IPS-NIHi11 (cell line): ENCODE measurements at places on chromosomes 2 and 18.

GRCh38 chr18:48517048-48517447, 21.8 kb upstream of the CTIF start:
- no peak for DNase-seq

DNA sequence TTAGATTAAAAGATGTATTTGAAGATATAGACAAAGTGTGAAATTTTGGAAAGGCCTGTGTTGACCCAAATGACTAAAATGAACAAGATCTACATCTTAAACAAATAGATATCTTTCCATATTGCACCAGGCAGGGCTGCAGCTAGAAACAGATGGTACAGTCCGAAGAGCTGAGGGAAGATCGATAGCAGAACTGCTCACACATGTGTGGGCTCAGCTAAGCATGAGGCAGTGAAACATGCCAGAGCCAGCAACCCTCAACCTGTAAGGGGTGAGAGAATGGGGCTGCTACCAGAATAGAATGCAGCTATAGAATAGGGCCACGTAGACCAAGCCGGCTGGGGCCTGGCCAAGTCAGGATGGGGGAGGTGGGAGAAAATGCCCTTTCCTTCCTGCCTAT, 87.8 kb downstream of the SLC5A7 start:
- no peak for DNase-seq

DNA sequence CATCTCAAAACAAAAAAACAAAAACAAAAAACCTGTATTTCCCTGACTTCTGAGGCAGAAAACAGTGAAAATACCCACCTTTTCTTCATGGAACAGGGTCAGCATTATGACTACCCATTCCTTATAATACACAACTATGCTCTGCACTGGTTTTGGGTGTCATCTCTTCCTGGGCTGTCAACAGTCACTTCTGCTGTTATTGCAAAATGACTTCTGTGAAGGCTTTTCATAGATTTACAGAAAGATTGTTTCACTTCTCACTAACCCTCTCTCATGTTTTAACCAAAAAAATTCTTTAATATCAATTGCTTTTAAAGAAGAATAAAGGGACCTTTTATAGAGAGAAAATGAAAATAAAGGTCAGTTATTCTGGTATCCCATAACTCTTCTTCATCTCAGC, 26.5 kb upstream of the PIK3C3 start:
- no peak for DNase-seq

DNA sequence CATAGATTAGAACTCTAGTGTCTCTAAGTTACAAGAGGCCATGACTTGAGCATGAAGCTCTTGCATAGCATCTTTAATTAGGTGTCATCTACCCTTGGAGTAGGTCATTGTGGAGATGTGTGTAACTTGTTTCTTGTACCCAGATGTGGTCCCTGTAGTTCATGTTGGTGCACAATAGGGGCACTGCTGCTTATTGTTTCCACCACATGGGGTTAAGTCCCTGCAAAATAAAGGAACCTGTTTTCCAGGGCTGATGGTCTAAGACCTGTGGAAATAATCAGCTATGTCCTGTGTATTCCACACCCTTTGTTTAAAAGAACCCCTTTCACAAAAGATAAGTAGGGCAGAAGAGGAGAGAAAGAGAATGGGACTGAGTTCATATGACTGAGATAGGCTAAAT, 28.6 kb downstream of the ASXL3 start:
- peak; percentile 12 for DNase-seq

DNA sequence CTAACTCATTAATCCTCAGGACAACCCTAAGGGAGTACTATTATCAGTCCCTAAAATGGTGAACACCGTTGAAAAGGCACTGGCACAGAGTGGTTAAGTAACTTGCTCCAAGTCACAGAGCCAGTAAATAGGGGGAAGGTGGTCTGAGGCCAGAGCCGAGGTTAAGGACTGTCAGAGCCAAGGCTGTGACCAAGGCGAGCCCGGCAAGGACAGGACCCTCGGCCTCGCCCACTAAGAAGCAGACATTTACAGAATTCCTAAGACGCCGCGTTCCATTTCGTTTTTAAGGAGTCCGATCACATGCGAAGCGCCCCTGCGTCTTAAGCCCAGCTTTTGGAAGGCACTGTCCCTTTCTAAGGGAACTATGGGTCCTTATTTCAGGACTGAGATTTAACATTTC, 1.1 kb downstream of the PDIA6 start:
- DNase-seq, result no peak

- no peak for DNase-seq
Measured at GRCh38 chr2:8414946-8415879, 266.6 kb upstream of the ID2 start.

- DNase-seq, result no peak
Measured at GRCh38 chr2:60662781-60663180, 93.3 kb upstream of the PAPOLG start.

DNA sequence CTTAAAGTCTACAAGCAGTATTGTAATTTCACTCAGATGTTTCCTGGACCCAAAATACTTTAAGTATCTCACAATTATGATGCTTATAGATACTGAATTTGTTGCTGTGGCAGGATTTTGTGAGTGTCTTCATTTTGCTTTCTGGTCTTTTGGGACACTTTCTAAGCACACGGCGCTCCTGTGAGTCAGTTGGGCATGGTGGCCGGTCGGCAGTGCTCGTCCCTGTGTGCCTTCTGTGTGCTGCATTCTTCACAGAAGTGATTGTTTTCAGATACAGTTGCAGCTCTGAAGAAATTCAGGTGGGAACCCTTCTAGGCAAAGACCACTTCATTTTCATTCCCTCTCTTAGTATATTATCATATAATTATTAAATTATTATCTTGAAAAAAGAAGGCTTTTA, 273.3 kb downstream of the ZNF407 start:
- no peak for DNase-seq

DNA sequence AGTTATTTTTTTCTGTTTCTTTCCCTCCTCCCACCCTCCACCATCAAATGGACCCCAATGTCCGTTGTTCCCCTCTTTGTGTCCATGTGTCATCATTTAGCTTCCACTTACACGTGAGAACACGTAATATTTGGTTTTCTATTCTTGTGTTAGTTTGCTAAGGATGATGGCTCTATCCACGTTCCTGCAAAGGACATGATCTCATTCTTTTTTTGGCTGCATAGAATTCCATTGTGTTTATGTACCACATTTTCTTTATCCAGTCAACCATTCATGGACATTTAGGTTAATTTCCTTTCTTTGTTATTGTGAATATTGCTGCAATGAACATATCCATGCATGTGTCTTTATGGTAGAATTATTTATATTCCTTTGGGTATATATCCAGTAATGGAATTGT, 91.3 kb upstream of the TNP1 start:
- DNase-seq, result no peak

- no peak for DNase-seq
Measured at GRCh38 chr2:28445448-28446258, 50.2 kb upstream of the PLB1 start.

GRCh38 chr2:237280939-237281338, 133.0 kb downstream of the COL6A3 start:
- DNase-seq, result no peak

- DNase-seq, result no peak
Measured at GRCh38 chr2:98233941-98234340, 112.3 kb upstream of the CNGA3 start.

GRCh38 chr2:169116327-169116726, 47.0 kb downstream of the DHRS9 start:
- no peak for DNase-seq

GRCh38 chr2:31522786-31523185, 58.0 kb downstream of the SRD5A2 start:
- no peak for DNase-seq

- no peak for DNase-seq
Measured at GRCh38 chr2:226601881-226602662, 197.5 kb downstream of the IRS1 start.

- DNase-seq, result no peak
Measured at GRCh38 chr2:67186871-67187270, 210.3 kb upstream of the ETAA1 start.

- DNase-seq, result no peak
Measured at GRCh38 chr18:42821492-42821891, 294.0 kb downstream of the RIT2 start.

- no peak for DNase-seq
Measured at GRCh38 chr2:171289316-171289715, 128.6 kb upstream of the TLK1 start.
